ENCODE measurements at places on chromosomes 11 and 22.

- DNase-seq = no peak
Measured at GRCh38 chr22:20131859-20132685, 468 bp downstream of the ZDHHC8 start.

DNA sequence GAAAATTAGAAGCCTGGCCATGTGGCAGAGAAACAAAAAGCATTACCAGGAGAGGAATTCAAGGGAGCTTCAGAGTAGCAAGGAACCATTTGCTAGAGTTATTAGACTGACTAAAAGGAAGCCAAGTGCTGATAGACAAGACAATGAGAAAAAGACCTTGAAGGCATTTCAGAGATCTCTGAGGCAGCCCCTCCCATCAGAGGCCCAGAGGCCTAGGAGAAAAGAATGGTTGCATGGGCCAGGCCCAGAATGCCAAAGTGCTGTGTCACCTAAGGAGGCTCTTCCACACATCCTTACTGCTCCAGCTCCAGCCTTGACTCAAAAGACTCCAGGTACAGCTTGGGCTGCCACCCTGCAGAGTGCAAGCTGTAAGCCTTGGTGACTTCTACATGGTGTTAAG is 61.8 kb upstream of the POU2AF2 start:
- no peak for DNase-seq

- no peak for DNase-seq
Measured at GRCh38 chr22:32569956-32570355, 95.3 kb downstream of the FBXO7 start.

- DNase-seq = no peak
Measured at GRCh38 chr11:29685361-29685760, 331.5 kb downstream of the KCNA4 start.

Data from GM12864 (cell line).